Activated CD4-positive, alpha-beta T cell treated with anti-CD3 and anti-CD28 coated beads for 48 hours (primary cell): ENCODE measurements at places on chromosomes 16 and 17.
A peak's percentile ranks its signal among the peaks of the same experiment; 100 is the strongest.

GRCh38 chr17:51057534-51057933, 63.1 kb downstream of the SPAG9 start:
- no peak for DNase-seq

DNA sequence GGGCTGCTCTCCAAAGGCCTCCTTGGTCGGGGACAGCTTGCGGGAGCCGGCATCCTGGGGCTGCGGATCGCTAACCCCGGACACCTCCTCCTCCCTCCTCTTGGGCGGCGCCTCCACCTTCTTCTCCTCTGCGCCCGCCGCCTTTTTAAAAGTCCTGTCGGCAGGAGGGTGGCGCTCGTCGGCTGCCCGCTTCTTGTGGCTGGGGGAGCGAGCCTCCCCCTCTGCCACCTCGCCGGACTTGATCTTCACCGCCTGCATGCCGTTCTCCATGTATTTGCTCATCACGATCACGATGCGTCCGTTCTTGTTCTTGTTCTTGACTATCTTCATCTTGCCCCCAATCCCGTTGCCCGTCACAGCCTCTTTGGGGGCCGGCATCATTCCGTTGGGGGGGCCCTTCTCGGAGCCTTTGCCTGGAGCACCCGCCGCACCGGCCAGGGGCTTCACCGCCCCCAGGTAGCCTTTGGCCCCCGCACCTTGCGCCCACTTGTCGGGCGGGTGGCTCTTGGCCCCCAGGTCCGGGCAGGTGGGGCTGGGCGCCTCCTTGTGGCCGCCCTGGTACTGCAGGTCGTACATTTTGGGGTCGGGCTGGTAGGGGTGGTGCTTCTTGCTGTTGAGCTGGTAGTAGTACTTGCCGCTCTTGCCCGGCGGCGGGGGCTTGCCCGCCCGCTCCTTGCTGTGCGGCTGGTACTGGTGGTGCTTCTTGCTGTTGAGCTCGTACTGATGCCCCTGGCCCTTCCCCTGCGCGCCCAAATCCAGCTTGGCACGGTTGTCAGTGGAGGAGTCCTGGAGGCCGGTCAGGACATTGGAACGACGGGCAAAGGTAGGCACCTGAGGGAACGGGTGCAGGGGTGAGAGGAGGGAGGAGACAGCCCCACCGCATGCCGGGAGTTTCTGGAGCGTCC, 4.4 kb downstream of the CBX4 start:
- DNase-seq = peak; percentile 67

- peak; percentile 26 for DNase-seq
Measured at GRCh38 chr17:44065668-44066203, 735 bp downstream of the LSM12 start.

DNA sequence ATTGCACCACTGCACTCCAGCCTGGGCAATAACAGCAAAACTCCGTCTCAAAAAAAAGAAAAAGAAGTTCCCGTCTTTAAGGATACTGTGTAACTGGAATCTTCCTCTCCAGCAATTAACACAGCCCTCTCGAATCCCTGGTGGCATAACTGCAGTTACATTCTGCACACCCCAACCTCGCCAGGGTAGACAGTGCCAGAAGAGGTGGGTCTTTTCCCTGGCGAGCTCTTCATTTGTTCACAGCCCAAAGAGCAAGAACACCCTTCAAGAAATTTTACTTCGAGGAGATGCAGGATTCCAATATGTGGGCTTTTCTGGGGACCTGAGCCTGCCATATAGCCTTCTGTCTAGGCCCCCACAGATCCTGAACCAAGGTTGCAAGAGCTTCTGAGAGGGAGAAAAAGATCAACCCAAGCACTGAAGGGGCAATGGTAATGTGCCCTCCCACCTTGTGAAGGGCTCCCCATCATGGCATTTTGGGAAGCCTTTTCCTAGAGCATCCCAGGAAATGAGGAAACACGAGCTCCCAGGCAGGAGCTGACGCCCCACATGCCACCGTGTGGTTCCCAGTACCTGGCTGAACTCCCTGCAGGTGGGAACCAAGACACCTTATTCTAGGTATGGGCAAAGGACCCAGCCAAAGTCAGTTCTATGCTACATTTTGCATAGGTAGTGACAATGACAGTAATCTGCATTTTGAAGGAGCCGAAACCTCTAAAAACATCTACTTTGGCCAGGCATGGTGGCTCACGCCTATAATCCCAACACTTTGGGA, 26.9 kb downstream of the TK2 start:
- no peak for DNase-seq

GRCh38 chr16:85569615-85570212, 43.4 kb upstream of the GSE1 start:
- peak; percentile 28 for DNase-seq

GRCh38 chr17:61084260-61084659, 315.4 kb upstream of the TBX2 start:
- no peak for DNase-seq

DNA sequence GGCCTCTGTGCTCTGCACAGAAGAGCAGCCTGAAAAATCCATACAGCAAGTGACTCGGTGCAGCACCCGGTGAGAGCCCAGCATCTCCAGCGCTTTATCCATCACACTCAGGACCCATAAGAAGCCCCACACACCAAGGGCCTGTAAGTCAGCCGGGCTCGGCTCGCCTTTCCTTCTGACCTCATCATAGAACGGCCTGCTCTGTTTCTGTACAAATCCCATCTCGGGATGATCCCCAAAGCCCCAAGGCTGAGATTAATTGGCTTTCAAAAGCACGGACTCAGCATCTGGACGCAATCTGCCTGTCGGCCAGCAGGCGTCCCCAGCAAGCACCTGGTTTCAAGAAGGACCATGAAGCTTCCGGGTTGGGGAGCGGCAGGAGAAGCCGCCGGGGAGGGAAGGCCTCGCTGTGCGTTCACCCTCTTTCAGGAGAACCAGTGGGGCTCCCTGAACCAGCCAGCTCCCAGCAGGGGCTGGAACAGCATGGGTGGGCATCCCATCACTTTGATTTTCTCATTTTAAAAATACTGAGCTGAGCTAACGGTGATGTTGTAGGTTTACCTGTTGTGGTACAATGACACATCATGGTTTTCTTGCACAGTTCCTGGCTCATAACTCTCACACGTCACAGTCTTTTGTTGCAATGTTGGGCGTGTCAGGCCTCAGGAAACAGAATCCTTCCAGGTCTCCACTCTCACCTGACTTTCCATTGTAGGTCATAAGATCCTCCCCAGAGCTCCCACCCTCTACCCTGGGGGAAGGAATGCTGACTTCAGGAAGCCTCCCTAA, 6.7 kb downstream of the CCDC57 start:
- DNase-seq = peak; percentile 85

GRCh38 chr17:8964801-8965393, 610 bp downstream of the PIK3R5 start:
- peak; percentile 58 for DNase-seq

DNA sequence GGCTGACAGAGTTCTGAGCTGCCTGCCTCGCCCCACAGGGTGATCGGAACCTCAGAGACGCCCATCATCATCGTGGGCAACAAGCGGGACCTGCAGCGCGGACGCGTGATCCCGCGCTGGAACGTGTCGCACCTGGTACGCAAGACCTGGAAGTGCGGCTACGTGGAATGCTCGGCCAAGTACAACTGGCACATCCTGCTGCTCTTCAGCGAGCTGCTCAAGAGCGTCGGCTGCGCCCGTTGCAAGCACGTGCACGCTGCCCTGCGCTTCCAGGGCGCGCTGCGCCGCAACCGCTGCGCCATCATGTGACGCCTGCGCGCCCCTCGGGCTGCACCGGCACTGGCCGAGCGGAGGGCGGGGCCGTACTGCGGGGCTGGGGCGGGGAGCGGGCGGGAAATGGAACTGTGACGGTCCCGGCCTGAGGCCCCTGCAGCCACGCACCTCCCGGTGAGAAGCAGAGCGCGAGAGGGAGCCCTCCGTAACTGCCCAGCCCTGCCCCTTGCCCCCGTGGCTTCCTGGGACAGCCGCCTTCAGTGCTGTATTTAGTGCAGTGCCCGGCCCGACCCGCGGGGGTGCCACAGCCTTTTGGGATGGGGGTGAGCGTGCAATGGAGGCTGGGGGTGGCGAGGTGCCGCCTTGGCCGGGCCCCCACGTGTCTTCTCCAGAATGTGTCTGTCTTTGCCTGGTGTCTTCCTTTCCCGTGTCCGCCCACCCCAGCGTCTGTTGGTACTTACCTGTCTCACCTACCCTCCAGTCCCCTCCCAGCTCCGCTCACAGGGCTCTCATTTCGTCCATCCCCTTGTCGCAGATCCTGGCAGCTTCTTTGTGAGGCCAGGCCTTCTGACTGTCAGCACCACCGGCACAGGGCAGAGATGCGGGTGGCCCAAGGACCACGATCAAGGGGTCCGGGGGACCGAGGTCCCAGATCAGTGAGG, 9.8 kb downstream of the RASL10B start:
- peak; percentile 50 for DNase-seq

DNA sequence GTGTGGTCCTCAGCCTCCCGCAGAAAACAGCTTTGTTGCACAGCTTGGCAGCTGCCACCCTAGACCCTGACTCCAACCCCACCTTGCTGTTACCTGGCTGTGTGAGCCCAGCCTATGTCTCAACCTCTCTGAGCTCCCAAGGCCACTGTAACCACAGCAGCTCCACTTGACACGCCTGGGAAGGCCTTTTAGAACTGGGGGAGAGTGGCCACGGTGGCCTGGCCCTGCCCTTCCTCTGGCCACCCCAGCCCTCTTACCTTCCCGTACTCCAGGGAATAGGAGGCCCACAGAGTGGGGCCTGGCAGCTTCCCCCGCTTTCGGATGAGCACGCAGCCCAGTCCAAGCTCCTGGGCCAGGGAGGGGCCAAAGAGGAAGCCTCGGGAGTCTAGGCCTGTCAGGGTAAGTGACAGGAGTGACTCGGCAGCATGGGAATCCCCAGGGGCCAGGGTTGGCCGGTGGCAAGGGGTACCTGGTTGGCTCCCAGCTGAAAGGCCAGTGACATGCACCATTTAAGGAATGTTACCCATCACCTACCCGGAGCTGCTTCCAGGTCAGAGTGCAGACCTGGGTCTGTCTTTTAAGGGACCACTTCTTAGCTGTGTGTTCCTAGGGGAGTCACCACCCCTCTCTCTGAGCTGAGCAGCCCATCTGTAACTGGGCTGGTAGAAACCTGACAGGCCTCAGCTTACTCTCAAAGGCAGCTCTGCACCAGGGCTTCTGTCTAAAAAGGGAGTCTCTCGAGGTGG, 1.4 kb downstream of the APRT start:
- peak; percentile 70 for DNase-seq

DNA sequence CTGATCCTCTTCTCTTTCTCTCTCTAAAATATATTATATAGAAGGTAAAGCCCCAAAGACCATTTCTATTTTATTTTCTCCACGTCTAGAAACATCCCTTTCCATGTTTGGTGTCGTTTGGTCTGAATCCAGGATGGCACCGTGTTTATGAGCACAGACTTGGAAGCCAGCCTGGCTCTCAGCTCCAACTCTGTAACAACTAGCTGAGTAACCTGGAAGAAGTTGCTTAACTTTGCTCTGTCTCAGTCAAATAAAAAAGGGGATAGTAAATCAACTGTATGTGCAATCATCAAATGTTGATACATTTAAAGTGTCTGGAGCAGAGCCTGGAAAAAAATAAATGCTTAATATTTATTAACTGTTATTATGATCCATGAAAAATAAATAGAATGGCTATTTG, 249.8 kb upstream of the MAF start:
- DNase-seq = no peak

DNA sequence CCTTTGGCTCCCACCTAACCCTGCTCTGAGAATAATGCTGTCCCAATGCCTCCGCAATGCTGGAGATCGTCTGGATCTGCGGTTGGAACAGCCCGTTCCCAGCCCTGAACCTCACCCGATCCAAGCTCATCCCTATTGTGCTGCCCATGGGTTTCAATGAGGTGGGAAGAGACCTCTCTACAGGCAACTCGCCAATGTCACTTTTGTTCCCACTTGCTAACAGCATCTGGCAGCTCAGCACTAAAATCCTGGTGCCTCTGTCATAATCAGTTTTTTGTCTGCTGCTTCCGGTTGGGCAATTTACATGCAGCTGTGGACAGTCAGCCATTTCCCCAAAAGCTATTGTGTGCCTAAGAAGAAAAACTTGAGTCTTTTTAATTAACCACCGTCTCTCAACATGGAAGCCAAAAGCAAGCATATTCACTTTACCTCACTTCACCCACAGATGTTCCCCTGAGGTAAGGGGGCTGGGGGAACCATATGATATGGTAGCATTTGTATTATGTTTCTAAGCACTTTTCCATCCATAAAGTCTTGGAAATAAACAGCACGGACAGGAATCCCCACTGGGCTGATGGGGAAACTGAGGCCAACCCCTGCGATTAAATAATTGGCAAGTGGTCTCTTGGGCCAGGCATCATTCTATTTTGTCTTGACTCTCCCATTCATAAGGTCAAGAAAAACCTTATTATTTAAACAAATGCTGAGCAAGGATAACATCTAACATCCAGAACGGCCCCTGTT, 159.2 kb upstream of the CDH5 start:
- no peak for DNase-seq

DNA sequence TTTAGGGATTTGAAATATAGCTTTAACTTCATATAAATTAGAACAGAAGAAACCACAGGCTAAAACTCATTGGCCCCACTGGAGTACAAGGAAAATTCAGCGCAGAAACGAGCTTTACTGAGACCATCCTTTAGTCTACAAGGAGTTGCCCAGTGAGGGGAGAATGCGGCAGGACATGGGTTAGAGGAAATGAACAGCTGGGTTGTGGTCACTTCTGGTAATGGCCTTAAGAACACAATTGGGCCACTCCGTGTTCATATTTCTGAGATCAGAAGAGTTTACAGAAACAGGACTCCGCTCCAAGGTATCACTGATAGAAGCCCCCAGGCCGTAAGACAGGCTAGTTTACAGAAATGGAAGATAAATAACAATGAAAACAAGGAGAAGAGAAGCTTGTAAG, 188.3 kb downstream of the ZFHX3 start:
- no peak for DNase-seq

GRCh38 chr17:49435671-49436029, 21.0 kb upstream of the PHB1 start:
- no peak for DNase-seq

DNA sequence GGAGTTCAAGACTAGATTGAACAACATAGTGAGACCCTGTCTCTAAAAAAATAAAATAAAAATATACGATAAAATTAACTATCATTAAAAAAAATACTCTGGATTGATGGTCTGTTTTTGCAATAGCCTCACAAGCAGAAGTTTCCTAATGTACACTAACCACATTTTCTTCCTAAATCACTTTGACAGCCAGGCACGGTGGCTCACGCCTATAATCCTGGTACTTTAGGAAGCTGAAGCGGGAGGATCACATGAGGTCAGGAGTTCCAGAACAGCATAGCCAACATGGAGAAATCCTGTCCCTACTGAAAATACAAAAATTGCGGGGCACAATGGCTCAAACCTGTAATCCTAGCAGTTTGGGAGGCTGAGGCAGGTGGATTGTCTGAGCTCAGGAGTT, 64.7 kb downstream of the HELZ start:
- no peak for DNase-seq

- no peak for DNase-seq
Measured at GRCh38 chr17:28737770-28738679, 5.8 kb upstream of the TRAF4 start.

DNA sequence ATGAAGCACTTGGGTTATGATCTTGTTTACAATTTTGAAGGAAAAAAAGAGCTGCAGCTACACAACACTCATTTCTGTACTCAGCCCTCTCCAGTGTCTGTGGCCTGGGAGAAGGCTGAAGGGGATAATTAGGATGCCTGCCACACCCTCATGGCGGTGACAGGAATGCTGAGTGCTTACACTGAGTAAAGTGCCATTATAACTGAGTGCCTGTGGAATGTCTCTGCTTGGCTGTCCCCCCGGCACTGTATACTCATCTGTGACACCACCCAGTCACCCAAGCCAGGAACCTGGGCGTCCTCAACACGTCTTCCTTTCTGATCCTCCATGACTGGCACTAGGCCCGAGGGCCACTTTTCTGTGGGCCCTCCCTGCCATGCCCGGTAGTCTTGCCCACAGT, 3.5 kb upstream of the MRPL38 start:
- DNase-seq = no peak
